Lung (tissue), 17 donors: ENCODE measurements at places on chromosomes 5 and 9. TPM values are rescaled to one million over a fixed set of nuclear protein-coding genes. Genes with fewer than 3 reads are reported as not detected.

- peak; percentile 38 for DNase-seq
Measured at GRCh38 chr5:148374690-148375360, 8.9 kb upstream of the FBXO38 start.

GRCh38 chr5:609506-609905 is 2.6 kb upstream of the CEP72 start:
- no peak for DNase-seq

GRCh38 chr5:109347252-109347888 is 62.4 kb downstream of the PJA2 start:
- no peak for DNase-seq

- peak; percentile 17 for DNase-seq
Measured at GRCh38 chr9:71683598-71684235, 84.6 kb downstream of the CEMIP2 start.

DNA sequence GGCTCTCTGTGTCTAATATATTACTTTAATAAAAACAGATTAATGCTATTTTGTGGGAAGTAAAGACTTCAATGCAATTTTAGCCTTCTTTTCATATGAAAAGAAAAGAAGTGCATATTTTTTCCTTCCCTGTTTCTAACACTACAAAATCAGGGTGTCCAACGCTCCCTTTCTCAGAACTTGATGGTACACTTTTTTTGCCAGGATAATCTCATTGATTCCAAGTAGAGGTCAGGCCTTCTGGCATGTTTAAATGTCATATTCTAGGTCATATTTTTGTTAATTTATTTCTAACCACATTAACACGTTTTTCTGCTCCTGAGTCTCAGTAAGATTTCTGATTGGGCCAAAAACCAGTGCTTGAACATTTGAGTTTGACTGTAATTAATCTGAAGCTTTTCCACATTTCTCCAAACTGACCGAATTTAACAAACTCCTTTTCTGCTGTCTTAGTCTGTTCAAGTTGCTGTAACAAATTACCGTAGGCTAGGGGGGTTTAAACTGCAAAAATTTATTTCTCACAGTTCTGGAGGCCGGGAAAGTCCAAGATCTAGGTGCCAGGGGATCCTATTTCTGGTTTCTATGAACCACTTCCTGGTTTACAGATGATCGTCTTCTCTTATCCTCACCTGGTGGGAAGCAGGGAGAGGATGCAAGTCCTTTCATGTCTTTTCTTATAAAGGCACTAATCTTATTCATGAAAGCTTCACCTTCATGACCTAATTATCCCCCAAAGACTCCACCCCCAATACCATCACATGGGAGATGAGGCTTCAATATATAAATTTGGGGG is 63.2 kb upstream of the ELL2 start:
- no peak for DNase-seq

DNA sequence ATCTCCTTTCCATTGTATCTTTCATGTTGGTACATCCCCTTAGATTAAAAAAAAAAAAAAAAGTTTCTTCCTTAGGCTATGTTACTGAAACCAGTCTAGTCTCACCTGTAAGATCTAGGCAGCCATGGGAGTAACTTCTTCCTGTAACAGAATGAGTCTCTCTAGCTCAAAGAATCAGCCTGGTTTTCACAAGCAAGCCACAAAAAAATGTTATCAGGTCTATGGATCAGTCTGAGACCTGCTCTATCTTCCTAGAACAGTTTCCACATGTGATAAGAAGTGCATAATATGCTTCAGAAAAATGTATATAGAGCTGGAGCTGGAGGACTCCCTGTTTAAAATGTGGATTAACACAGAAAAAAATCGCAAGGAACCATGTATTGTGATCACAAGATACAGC is 53.8 kb downstream of the ARRDC3 start:
- DNase-seq = no peak

DNA sequence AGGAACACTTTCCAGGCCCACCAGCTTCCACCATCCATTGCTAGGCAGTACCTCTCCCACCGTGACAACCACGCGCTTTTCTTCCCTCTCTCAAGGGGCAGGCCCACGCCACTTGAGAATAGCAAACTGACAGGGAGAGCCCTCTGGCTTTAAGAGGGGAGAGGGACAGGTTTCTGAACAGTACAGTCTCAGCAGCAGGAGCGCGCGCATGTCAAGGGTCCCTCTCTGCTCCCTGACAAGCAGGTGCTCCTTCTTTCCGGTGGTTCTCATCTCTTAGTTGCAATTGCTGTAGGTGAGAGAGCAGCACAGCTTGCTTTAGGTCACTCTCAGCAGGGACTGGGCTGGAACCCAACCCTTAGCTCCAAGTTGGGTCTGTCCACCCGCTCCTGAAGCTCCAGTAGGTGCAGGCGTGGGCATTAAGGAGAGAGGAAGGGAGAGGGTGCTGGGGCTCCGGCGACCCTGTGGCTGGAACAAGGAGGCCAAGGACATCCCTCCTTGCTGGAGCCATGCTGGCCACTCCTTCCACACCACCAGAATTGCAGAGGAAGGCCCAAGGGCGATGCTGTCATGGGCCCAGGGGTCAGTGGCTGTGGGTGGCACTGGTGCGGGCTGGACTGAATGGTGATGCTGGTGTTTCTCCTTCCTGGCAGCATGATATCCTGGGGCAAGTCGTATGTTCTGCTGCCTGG is 9.0 kb upstream of the PHF2 start:
- no peak for DNase-seq

DNA sequence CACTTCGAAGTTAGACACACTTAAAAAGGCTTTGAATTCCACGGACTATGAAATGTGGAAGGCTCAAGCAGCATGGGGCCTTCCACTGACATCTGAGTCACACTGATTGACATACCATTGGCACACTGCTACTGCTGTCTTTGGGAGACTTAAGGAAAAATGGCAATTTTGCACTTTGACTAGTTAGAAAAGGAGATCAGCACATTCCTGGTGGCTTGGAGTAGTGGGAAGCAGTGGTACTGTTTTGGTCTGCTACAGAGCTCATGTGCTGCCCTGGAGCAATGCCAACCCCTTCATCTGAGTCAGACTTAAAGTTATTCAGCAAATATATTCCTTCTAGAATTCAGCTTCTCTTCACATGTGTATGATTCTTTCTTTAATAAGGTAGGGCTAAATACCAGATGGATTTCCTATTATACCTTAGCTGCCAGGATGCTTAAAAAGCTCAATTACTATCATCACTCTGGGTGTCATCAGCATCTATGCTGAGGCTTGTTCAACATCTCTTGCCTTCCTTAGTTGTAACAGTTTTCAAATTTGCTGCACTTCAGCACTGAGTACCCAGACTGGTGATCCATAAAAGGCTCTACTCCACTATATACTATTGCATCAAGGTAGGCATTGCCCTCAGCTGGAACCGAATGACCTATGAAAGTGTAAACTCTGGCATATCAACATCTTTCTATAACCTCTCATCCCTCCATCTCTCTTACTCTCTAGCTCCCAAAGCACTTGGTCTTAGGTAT is 42.3 kb upstream of the MOCS2 start:
- peak; percentile 67 for DNase-seq

- peak; percentile 52 for DNase-seq
Measured at GRCh38 chr9:127311239-127311741, 46.7 kb downstream of the GARNL3 start.

DNA sequence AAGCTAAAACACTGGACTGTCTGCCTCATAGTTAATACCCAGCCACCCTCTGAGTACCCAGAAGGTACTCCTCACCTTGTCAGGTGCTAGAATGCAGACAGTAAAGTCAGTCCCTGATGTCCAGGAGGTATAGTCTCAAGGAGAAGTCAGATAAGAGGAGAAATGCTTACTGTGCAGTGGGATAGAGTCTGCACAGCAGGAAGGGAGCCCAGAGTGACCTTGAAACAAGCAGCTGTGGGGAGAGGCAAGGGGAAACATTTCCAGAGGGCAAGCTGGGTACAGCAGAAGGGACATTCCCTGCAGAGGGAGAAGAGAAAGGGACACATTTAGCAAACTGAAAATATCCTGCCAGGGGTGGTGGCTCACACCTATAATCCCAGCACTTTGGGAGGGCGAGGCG is 122.7 kb downstream of the GCNT1 start:
- no peak for DNase-seq

GRCh38 chr9:89532478-89532877 is 34.6 kb upstream of the SEMA4D start:
- DNase-seq = no peak

DNA sequence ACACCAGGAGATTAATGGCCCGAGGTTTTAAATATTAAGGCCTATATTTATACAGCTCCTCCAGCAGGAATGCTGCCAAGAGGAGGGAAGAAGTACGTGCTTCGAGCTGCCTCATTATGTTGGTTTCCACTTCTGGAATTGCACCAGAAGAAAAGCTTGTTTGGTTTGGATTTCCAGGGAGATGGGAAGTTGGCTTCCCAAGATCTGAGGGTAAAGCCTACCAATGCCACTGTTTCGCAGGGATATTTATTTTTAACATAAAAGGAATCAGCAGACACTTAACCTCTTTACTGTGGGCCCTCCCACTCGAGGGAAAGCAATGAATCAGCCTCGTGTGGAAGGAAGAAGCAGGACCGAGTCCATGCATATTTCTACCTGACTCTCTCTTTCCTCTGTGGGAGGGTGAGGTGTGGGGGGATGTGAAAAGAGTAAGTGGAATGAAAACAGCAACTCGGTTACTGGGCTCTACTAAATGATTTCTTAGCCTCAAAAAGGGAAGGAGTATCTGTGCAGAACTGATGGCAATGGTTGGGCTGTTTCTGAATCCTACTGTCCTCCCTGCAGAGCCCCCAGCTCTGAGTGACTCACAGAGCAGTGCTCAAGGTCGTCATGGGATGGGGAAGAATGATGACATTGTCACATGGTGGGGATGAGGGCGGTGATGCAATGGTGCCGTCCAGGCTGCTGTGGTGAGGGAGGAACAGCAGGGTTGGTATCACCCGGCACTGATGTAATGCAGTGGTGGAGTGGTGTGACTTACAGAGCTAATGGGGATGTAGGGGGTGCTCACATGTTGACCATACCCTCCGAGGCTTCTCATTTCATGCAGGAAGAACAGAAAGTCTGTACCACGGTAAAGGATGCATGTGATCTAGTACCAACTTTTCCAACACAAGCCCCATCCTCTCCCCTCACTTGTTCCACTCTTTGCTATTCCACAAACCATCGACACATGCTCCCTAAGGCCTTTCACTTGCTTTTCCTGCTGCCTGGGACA is 215.0 kb upstream of the PANK3 start:
- peak; percentile 91 for DNase-seq

DNA sequence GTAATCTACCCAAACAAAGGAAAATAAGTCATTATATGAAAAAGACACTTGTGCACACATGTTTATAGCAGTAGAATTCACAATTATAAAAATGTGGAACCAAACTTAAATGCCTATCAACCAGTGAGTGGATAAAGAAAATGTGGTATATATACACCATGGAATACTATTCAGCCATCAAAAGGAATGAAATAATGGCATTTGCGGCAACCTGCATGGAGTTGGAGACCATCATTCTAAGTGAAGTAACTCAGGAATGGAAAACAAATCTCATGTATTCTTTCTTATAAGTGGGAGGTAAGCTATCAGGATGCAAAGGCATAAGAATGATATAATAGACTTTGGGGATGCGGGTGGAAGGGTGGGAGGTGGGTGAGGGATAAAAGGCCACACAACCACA is 34.6 kb downstream of the SLC12A2 start:
- DNase-seq = no peak

DNA sequence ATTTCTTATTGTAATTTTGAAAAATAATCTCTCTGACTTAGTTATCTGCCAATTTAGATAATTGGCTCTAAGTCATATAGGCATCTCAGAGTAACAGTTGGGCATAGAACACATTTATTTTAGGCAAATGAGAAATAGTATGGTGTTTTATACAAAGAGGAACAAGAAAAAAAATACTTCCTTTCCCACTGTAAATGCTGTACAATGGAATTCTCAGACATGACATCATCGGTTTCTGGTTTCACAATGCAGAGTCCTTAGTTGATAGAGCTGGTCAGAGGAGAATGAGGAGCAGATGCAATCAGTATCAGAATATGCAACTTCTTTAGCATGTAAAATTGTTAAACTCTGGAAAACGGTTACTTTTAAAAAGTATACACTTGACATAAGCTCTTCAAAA is 49.4 kb downstream of the PLK2 start:
- peak; percentile 68 for DNase-seq

- peak; percentile 75 for DNase-seq
Measured at GRCh38 chr9:113807173-113808061, 68.7 kb upstream of the ZNF618 start.

- DNase-seq = no peak
Measured at GRCh38 chr5:39255406-39255805, 36.0 kb upstream of the FYB1 start.

DNA sequence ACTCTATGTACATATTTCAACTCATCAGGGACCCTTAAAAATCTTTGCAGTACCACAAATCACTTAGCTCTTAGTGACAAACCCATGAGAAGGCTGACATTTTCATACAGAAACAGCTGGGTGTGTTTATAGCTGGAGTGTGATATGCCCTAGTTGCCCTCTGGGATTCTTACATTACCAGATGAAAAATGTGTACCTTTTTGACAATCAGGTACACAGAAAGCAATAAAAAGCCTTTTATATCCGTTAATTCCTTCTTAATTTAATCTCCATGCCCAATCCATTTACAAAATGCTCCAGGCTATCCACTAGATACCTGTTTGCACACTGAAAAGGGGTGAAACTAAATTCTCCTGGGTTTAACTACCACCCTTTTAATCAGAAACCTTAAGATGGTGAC is 222.9 kb downstream of the KIAA0825 start:
- DNase-seq = no peak

GRCh38 chr9:81595887-81596543 is 93.3 kb downstream of the TLE1 start:
- DNase-seq = no peak

DNA sequence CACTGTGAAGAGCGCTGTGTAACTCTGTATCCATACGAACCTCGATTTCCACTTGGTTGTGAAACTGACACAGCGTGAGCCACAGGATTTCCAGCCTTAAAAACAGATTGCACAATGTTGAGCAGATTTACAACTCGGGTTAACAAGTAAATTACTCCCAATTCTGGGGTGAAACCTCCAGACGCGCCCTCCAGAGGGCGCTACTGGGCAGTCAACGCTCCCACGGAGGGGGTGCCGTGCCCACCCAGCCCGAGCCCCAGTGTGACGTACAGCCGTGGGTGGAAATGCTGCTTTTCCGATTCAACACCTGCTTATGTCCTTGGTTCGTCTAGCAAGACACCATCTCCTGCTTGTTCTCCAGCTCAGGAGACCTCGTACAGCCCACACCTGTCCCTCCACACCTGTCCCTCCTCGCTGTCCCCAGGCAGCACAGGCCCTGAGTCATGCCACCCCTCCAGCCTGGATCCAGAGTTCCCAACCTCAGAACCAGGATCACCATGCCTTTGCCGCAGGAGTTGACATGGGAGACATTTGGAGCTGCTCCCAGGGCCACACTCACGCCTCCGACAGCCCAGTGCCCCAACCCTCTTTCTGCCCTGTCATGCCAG is 34.4 kb upstream of the SLC6A3 start:
- peak; percentile 42 for DNase-seq

- DNase-seq = no peak
Measured at GRCh38 chr9:14094491-14094890, 219.4 kb downstream of the NFIB start.

The MCTP1 gene
- 21.7 TPM for polyA plus RNA-seq

The ZNF879 gene
- 1.8 TPM for polyA plus RNA-seq

The FBLL1 gene
- polyA plus RNA-seq = 0.23 TPM

The FRRS1L gene
- polyA plus RNA-seq = under 0.01 TPM

The SPINK7 gene
- polyA plus RNA-seq = not detected

The GMCL2 gene
- not detected for polyA plus RNA-seq

The CTSV gene
- 0.31 TPM for polyA plus RNA-seq

The CYLC2 gene
- not detected for polyA plus RNA-seq
